ENCODE measurements at places on chromosomes 7 and 10. TPM values are rescaled to one million over a fixed set of nuclear protein-coding genes. Genes with fewer than 3 reads are reported as not detected.

DNA sequence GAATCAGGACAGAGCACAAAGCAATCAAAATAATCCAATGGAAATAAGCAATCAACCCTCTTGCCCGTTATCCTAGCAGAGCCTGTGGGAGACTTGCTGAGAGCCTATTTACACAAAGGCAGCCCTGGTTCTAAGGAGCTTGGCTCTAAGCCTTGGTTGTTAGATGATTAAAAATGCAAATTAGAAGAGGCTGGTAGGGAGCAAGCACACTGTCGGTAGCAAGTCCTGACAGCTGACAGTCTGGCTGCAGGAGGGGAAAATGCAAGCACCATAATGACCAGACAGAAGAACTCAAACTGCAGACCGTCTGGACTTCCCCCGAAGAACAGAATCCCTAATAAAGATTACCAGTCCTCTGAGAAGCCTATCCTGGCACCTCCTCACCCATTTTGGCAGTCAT lies 131.8 kb upstream of the CTTNBP2 start:
- no peak for DNase-seq
- H3K4me3 ChIP-seq = no peak overlapping the region
- H3K27ac ChIP-seq = no peak overlapping the region
- H3K27me3 ChIP-seq = no peaks in the 10 kb centered on the region
- no peaks in the 10 kb centered on the region for H3K36me3 ChIP-seq

DNA sequence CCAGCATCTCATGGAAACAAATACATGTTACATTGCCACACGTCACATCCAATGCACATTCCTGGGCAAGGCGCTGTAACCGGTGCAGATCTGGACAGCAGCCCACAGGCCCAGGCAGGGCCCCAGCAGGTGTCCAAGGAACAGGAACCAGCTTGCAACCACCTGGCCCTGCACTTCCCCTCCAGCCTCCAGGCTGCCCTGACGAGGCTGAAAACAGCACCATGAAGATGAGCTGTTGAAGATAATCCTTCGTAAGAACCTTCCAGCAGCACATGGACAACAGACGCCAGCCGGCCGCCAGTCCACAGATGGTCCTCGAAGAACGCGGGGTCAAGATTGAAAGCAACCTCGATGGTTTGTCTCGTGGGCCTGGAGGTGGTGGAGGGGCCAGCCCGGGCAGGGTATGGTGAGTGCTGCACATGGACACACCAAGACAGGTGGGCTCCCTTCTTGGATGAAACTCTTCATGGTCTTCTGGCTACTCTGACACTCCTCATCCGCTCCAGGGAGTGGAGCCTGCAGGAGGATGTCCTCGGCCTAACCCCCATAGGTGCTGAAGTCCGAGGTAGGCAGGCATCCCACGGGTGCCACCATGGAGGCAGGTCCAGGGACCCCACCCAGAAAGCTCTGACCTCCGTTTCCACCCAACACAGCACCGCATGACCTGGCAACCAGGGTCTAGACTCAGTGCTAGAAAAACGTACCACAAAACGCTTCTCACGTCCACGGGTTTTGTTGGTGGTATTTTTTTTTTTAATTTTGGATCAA lies 22.9 kb downstream of the PDGFA start:
- no peak for DNase-seq
- H3K27ac ChIP-seq = no peak overlapping the region
- no peaks in the 10 kb centered on the region for H3K36me3 ChIP-seq
- H3K4me3 ChIP-seq = no peak overlapping the region
- H3K4me1 ChIP-seq = peaks cover 16% of the 10 kb centered on the region
- H3K27me3 ChIP-seq = no peaks in the 10 kb centered on the region

DNA sequence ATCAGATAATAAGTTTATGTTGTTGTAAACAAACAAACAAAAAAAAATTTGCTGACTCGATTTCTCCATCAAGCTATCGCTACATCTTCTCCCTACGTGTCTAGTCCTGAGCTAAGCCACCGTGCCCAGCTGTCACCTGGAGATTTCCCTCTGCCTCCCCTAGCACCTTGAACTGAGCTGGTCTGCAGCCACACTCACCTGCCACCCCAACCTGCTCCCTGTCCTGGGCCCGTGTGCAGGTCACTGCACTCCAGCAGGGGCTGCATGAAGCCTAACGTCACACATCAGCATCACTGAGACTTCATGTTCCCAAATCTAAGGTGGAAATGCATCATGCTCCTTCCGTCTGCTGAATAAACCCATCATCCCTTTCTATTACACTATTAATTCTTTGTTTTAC lies 44.4 kb downstream of the TEX36 start:
- H3K4me1 ChIP-seq = peaks cover 7% of the 10 kb centered on the region
- peak overlapping the region; percentile 73 for H3K27ac ChIP-seq
- H3K36me3 ChIP-seq = no peaks in the 10 kb centered on the region
- H3K27me3 ChIP-seq = peaks cover 7% of the 10 kb centered on the region
- no peak overlapping the region for H3K4me3 ChIP-seq

GRCh38 chr10:22436526-22436892 lies 91.2 kb downstream of the SPAG6 start:
- peaks cover 24% of the 10 kb centered on the region for H3K4me1 ChIP-seq
- peak overlapping the region; percentile 10 for H3K4me3 ChIP-seq
- H3K27ac ChIP-seq = no peak overlapping the region
- no peak for DNase-seq
- H3K36me3 ChIP-seq = no peaks in the 10 kb centered on the region

GRCh38 chr7:12067156-12067831 lies 143.8 kb upstream of the TMEM106B start:
- H3K27ac ChIP-seq = no peak overlapping the region
- no peak overlapping the region for H3K4me3 ChIP-seq
- H3K36me3 ChIP-seq = no peaks in the 10 kb centered on the region
- H3K27me3 ChIP-seq = no peaks in the 10 kb centered on the region
- no peaks in the 10 kb centered on the region for H3K4me1 ChIP-seq

Gene DRGX
- 0.18 TPM for total RNA-seq

DNA sequence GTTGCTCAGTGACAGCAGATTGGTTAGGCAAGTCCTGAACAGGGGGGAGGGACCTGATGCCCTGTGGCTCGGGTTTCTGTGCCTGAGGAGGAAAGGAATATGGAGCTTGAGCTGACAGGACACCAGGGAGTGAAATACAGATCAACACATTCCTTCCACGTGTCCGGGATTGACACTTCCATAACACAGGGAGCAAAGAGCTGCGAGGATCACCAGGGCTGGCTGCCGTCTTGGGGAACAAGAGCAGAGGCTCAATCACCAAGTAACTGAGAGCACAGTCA lies 36.7 kb upstream of the EFCAB10 start:
- no peak overlapping the region for H3K27ac ChIP-seq
- peaks cover 7% of the 10 kb centered on the region for H3K36me3 ChIP-seq
- DNase-seq = no peak
- H3K4me3 ChIP-seq = no peak overlapping the region
- H3K27me3 ChIP-seq = no peaks in the 10 kb centered on the region
- H3K4me1 ChIP-seq = no peaks in the 10 kb centered on the region

DNA sequence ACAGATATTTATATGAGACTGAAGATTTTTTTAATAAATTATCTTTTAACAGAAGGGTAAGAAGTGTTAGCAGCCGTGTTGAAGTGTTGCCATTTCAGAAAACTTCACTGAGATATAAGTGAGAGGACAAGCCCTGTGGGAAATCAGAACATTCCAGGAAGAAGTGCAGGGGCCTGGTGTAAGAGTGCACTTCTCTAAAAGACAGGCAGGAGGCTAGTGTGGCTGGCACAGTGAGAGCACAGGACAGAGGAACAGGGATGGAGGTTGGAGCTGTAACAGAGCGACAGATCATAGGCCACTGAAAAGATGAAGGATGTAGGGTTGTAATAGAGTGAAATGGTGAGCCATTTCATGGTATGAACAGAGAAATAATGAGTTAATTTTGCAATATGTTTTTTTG lies 608.9 kb downstream of the SORCS1 start:
- H3K36me3 ChIP-seq = no peaks in the 10 kb centered on the region
- no peak for DNase-seq
- H3K27me3 ChIP-seq = no peaks in the 10 kb centered on the region
- H3K4me1 ChIP-seq = no peaks in the 10 kb centered on the region
- no peak overlapping the region for H3K4me3 ChIP-seq

- DNase-seq = no peak
- no peaks in the 10 kb centered on the region for H3K27me3 ChIP-seq
- H3K4me1 ChIP-seq = peaks cover 21% of the 10 kb centered on the region
- H3K36me3 ChIP-seq = no peaks in the 10 kb centered on the region
- H3K27ac ChIP-seq = no peak overlapping the region
- H3K4me3 ChIP-seq = no peak overlapping the region
Observed at GRCh38 chr10:30420266-30420665, 13.7 kb upstream of the MAP3K8 start.

DNA sequence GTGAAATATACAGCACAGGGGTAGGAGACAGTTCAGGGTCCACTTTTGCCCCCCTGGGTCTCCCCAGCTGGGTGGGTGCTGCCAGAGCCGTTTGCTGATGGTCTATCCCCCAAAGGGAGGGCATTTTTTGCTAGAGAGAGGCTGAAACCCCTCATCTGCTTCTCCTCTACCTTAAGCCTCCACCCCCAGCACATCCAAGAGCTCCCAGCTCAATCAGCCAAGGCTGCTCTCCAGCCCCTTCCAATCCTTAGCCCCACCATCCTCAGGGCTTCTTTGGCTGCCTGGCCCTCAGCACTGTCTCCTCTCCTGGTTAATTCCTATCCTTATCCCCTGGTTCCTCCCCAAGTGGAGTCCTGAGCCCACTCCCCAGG lies 153.1 kb downstream of the AOAH start:
- no peak overlapping the region for H3K27ac ChIP-seq
- no peak overlapping the region for H3K4me3 ChIP-seq
- DNase-seq = no peak
- H3K4me1 ChIP-seq = peaks cover 16% of the 10 kb centered on the region

- H3K4me3 ChIP-seq = no peak overlapping the region
- H3K27me3 ChIP-seq = no peaks in the 10 kb centered on the region
- no peak overlapping the region for H3K27ac ChIP-seq
- peaks cover 5% of the 10 kb centered on the region for H3K4me1 ChIP-seq
- no peak for DNase-seq
Observed at GRCh38 chr7:80240265-80241025, 105.8 kb downstream of the GNAI1 start.

GRCh38 chr10:132363921-132364593 lies 32.1 kb downstream of the LRRC27 start:
- no peak for DNase-seq
- no peaks in the 10 kb centered on the region for H3K27me3 ChIP-seq
- no peak overlapping the region for H3K27ac ChIP-seq
- H3K4me1 ChIP-seq = peaks cover 4% of the 10 kb centered on the region
- no peak overlapping the region for H3K4me3 ChIP-seq
- H3K36me3 ChIP-seq = peaks cover 21% of the 10 kb centered on the region

GRCh38 chr10:82889728-82890127 lies 1014.7 kb downstream of the NRG3 start:
- peaks cover 13% of the 10 kb centered on the region for H3K4me1 ChIP-seq
- no peaks in the 10 kb centered on the region for H3K36me3 ChIP-seq
- no peaks in the 10 kb centered on the region for H3K27me3 ChIP-seq
- H3K27ac ChIP-seq = no peak overlapping the region

Gene ELN
- 0.41 TPM for total RNA-seq

GRCh38 chr10:108303149-108303548 lies 1138.6 kb upstream of the SORCS1 start:
- H3K36me3 ChIP-seq = no peaks in the 10 kb centered on the region
- H3K27me3 ChIP-seq = no peaks in the 10 kb centered on the region
- no peak overlapping the region for H3K27ac ChIP-seq
- no peak for DNase-seq

- no peaks in the 10 kb centered on the region for H3K27me3 ChIP-seq
- no peak overlapping the region for H3K4me3 ChIP-seq
- H3K27ac ChIP-seq = no peak overlapping the region
- H3K4me1 ChIP-seq = peaks cover 3% of the 10 kb centered on the region
- no peak for DNase-seq
- H3K36me3 ChIP-seq = no peaks in the 10 kb centered on the region
Observed at GRCh38 chr7:105759670-105760550, 116.5 kb downstream of the ATXN7L1 start.

GRCh38 chr7:158662610-158663427 lies 41.8 kb downstream of the NCAPG2 start:
- peaks cover 9% of the 10 kb centered on the region for H3K4me1 ChIP-seq
- no peak for DNase-seq
- peaks cover 20% of the 10 kb centered on the region for H3K36me3 ChIP-seq
- H3K4me3 ChIP-seq = no peak overlapping the region
- no peaks in the 10 kb centered on the region for H3K27me3 ChIP-seq
- H3K27ac ChIP-seq = peak overlapping the region; percentile 47

Gene FAM221A
- total RNA-seq = 10.3 TPM

GRCh38 chr10:101538446-101538845 lies 49.6 kb downstream of the POLL start:
- H3K27ac ChIP-seq = no peak overlapping the region
- no peaks in the 10 kb centered on the region for H3K27me3 ChIP-seq
- no peak overlapping the region for H3K4me3 ChIP-seq

GRCh38 chr7:1713502-1714484 lies 43.7 kb downstream of the ELFN1 start:
- peak; percentile 19 for DNase-seq
- peaks cover 6% of the 10 kb centered on the region for H3K36me3 ChIP-seq
- H3K27me3 ChIP-seq = no peaks in the 10 kb centered on the region
- H3K4me3 ChIP-seq = no peak overlapping the region

Gene CCT6A
- total RNA-seq = 229 TPM

Gene LIPN
- total RNA-seq = not detected

GRCh38 chr7:100573691-100574361 lies at the start of gene SAP25:
Gene SAP25, minus strand, starts transcription at chr7:100573900. Its CDS starts 158 bp downstream, at chr7:100573742.
- H3K4me3 ChIP-seq = no peak within 1 kb of the TSS
- H3K36me3 ChIP-seq = no peaks in the 10 kb centered on the region
- H3K4me1 ChIP-seq = peaks cover 12% of the 10 kb centered on the region
- no peak within 1 kb of the TSS for H3K27ac ChIP-seq
- no peak for DNase-seq

DNA sequence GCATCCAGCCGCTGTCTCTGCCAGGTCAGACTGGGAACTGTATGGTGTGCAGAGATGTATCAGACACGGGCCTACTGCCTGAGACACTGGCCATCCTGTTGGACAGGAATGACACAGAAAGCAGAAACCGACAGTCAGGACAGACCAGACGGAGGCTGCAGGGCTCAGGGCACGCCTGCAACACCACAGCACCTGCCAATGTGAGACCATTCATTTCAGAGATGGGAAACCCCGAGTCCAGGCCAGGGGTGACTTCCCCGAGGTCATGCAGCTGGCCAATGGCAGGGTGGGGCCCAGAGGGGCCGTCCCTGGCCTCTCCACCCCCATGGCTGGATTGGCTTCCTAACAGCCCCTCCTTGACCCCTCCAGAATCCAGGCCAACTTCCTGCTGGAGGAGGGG lies 34.7 kb downstream of the GRID1 start:
- no peak for DNase-seq
- peaks cover 10% of the 10 kb centered on the region for H3K27me3 ChIP-seq
- peak overlapping the region; percentile 67 for H3K27ac ChIP-seq
- no peaks in the 10 kb centered on the region for H3K4me1 ChIP-seq
- H3K4me3 ChIP-seq = no peak overlapping the region

Gene VGF
- total RNA-seq = 9.1 TPM

DNA sequence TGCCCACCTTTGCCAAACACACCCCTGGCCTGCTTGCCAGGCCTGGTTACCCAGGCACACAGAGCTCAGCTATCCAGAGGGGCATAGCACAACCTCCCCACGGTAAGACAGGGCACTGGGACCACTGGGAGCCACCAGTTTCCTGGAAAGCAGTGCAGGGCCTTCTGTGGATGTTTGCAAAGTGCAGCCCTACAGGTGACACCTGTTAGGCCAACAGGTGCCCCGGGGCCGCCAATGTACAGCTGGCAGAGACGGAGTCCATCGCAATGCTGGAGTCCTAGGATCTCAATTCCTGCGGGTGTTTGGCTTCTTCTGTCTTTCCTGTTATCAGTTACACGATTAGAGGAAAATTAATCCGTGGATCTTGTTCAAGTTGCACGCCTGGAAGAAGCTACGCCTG lies 94.9 kb downstream of the NPTX2 start:
- peaks cover 29% of the 10 kb centered on the region for H3K27me3 ChIP-seq
- no peak overlapping the region for H3K4me3 ChIP-seq
- H3K27ac ChIP-seq = no peak overlapping the region
- no peak for DNase-seq

Data from neural crest cell (in vitro differentiated cells).